ENCODE measurements at places on chromosomes 1 and 21. TPM values are rescaled to one million over a fixed set of nuclear protein-coding genes. Genes with fewer than 3 reads are reported as not detected.

Gene GPATCH4
- total RNA-seq, result 34.1 TPM

Gene KRTAP20-3
- not detected for total RNA-seq

Gene DIRAS3
- 3.0 TPM for total RNA-seq

Gene SPATC1L
- total RNA-seq, result 7.6 TPM

Gene REG4
- not detected for total RNA-seq

Gene AZIN2
- total RNA-seq, result 4.7 TPM

Gene FAM131C
- 0.33 TPM for total RNA-seq

Gene LCE2A
- 2.2 TPM for total RNA-seq

Gene LHX8
- total RNA-seq, result not detected

Gene RCSD1
- total RNA-seq, result not detected

Gene CRYBG2
- total RNA-seq, result not detected

Gene KCNJ10
- not detected for total RNA-seq

Gene CD1E
- not detected for total RNA-seq

Gene KIF26B
- 24.1 TPM for total RNA-seq

Gene MPZL1
- total RNA-seq, result 94.0 TPM

Gene TP73
- total RNA-seq, result under 0.01 TPM

Gene TNFSF18
- total RNA-seq, result 0.22 TPM

Gene F5
- not detected for total RNA-seq

Data from uterine smooth muscle cell (primary cell).